Smooth muscle cell of bladder (primary cell): ENCODE measurements at places on chromosomes 4 and X. TPM values are rescaled to one million over a fixed set of nuclear protein-coding genes. Genes with fewer than 3 reads are reported as not detected.

The ATP2B3 gene
- total RNA-seq: under 0.01 TPM in 1 of 2 replicates, not detected in the other

The MSANTD1 gene
- total RNA-seq: 0.14 and 0.74 TPM in 2 replicates

The TMEM154 gene
- total RNA-seq: 1.3 and 2.3 TPM in 2 replicates

The SPANXN5 gene
- not detected in 2 replicates for total RNA-seq

The ZNF595 gene
- 7.1 and 7.6 TPM in 2 replicates for total RNA-seq

The MAGEB4 gene
- not detected in 2 replicates for total RNA-seq

The GALNTL6 gene
- total RNA-seq: not detected in 2 replicates

The FREM3 gene
- total RNA-seq: under 0.01 TPM in 1 of 2 replicates, not detected in the other

The NAA11 gene
- not detected in 2 replicates for total RNA-seq

The SPP1 gene
- 0.43 and 1.3 TPM in 2 replicates for total RNA-seq

The EIF4E gene
- 113 and 180 TPM in 2 replicates for total RNA-seq

The TMPRSS11D gene
- not detected in 2 replicates for total RNA-seq
